CD4-positive, alpha-beta memory T cell (primary cell): ENCODE measurements at places on chromosomes 1 and 21.

DNA sequence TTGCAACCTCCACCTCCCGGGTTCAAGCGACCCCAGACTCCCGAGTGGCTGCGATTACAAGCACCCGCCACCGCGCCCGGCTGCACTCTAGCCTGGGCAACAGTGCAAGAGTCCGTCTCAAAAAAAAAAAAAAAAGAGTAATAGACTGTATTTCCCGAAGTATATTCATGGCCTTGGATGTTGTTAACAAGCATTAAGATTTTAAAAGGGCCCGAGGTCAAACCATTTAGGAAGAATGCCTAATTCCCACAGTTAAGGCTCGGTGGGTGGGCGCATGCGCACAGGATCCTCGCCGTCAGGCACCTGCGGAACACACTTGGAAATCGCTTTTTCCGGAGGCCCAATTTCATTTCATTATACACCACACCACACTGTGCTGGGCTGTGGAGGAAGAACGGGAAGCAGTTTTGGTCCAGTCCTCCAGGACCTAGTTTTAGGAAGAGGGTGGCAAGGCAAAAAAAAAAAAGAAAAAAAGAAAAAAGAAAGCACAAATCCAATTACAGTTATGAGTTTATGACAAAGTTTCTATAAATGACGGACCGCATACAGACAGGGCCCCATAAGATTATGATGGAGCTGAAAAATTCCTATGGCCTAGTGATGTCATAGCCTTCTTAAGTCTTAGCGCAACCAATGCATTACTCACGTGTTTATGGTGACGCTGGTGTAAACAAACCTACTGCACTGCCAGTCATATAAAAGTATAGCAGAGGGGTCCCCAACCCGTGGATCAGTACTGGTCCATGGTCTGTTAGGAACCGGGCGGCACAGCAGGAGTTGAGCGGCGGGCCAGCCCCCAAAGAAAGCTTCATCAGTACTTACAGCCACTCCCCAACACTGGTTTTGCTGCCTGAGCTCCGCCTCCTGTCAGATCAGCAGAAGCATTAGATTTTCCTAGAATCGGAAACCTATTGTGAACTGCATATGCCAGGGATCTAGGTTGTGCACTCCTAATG is 38.2 kb downstream of the H3-3A start:
- DNase-seq: peak; percentile 35

GRCh38 chr1:89732643-89733222 is 88.1 kb upstream of the LRRC8D start:
- DNase-seq: no peak

DNA sequence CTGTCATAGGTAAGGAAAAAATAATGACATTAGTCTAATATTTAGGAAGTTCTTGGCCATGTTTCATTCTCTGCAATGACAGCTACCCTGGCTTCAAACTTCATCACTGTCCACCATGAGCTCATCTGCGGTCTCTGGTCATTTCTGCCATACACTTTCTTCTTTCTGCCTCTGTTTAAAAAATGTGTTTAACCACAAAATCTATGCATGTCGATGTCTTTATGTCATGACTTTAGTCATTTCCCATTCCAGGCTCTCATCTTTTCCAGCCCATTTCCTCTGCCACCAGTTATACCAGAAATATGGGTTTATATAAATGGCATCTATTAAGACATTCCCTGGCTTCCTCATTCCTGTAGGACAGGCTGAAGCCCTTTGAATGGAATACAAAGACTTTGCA is 68.5 kb upstream of the DUSP10 start:
- no peak for DNase-seq

DNA sequence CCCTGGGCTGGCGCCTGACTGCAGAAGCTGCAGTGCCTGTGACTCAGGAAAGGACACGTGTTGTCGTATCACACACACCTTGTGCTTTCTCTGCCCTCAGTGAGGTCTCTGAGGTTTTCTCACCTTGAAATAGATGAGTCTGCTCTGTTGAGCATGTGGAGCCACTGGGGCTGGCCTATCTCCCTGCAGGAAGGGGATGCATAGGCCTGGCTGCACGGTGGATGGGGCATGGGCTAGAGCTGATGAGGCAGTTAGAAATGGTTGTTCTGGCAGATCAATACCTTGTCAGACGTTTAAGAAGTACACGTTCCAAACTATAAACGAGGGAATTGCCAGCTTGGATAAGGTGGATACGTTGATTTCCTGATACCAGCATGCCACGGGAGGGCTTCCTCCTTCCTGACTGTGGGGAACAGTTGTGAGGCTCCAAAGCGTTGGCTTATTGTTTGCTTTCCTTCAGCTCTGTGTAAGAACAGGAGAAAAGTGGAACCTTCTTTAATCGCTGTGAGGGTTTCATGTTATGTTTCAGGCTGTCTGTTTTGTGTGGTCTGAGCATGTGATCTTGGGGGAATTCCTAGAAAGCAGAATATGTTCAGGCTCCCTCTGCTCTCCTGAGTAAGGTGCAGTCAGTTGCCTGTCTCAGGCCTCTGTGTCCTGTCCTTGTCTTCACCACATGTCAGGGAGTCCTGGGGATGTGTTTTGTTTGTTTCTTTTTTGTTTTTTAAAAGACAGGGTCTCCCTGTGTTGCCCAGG is 44.8 kb downstream of the PCNT start:
- DNase-seq: peak; percentile 53

GRCh38 chr1:33383489-33383888 is 47.4 kb downstream of the PHC2 start:
- no peak for DNase-seq

DNA sequence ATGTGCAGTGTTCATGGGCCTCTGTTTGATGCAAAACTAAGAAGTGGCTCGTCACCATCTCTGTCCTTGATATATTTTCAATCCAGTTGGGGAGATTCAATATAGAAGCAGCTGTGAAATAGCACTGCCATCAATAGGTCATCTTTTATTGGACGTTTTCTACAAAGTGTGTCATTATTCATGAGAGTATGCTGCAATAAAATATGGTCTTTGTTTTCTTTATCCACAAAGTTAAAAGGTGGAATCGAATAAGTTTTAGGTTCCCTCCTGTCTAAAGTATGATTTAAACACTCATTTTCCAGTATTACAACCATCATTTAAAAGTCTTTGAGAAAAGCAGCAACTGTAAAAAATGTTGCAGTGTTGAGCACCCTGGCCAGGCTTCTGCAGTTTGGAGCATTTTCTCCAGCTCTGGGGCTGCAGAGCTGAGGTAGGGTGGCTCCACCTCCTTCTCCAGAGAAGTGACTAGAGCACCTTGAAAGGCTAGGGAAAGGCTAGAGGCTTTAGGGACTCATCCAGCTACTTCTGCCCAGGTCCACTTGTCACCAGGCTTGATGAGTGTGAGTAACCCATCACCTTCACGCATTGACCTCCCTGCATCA is 56.5 kb upstream of the DNAH14 start:
- DNase-seq: no peak

DNA sequence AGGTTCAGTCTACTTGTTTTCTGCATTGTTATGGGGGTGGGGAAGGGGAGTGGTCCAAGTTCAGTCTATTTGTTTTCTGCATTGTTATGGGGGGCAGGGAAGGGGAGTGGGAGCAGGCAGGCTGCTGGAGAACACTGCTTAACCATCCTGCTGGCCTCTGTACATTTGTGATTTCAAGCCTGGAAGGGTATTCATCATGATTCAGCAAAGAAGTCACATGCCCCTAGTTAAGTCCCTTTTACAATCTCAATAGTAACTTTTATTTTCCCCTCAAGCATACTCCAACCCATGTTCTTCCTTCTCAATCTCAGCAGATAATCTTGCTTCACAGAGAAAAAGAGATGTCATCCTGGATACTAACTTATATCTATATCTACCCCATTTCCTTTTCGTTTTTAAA is 7.9 kb downstream of the LYST start:
- DNase-seq: no peak

DNA sequence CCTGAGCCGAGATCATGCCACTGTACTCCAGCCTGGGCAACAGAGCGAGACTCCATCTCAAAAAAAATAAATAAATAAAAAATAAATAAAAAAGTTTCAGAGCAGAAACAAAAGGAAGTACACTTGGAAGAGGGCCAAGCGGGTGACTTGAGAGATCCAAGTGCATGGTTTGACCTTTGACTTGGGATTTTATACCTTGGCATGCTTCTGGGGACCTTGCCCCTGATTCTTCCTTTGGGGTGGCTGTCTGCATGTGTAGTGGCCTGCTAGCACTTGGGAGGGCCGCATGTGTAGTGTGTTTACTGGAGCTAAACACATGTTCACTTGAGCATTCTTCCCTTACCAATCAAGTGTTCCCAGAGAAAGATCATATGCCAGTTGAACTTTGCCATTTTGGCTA is 114.0 kb downstream of the DTL start:
- DNase-seq: no peak

DNA sequence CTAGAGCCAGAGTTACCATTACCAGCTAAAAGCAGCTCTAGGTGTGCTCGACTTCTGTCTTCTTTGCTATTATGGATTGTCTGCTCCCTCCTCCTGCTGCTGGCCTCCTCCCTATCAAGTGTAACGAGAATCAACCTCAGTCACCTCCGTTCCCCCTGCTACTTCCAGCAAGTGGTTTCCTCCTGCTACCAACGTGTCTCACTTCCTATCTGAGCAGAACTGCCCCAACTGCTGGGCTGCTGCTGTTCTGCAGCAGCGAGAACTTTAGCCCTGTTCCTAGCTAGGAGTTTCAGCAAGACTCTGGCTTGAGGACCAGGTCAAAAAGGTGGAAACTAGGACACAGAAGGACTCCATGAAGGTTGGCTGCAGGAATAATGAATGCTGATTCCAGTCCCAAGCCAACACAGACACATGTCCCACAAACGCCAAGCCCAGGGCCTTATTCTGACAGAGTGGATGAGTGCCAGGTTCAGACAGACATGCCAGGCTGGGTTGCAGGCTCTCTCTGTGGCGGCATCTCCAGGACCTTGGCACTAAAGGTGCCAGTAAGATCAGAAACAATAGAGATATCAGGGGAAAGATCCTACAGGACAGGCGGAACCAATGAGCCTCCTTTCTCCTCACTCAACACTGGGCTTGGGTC is 46.9 kb downstream of the CD34 start:
- peak; percentile 75 for DNase-seq

- no peak for DNase-seq
Observed at GRCh38 chr1:34879230-34879629, 19.7 kb upstream of the SMIM12 start.

- no peak for DNase-seq
Observed at GRCh38 chr1:17277511-17278159, 28.7 kb downstream of the PADI3 start.

- DNase-seq: no peak
Observed at GRCh38 chr21:35345954-35346353, 296.9 kb upstream of the RUNX1 start.

- DNase-seq: peak; percentile 76
Observed at GRCh38 chr1:205255941-205256780, 28.4 kb downstream of the TMCC2 start.

GRCh38 chr1:220338759-220339158 is 66.5 kb upstream of the RAB3GAP2 start:
- DNase-seq: no peak

GRCh38 chr1:1247341-1247913 is 905 bp upstream of the C1QTNF12 start:
- DNase-seq: no peak

DNA sequence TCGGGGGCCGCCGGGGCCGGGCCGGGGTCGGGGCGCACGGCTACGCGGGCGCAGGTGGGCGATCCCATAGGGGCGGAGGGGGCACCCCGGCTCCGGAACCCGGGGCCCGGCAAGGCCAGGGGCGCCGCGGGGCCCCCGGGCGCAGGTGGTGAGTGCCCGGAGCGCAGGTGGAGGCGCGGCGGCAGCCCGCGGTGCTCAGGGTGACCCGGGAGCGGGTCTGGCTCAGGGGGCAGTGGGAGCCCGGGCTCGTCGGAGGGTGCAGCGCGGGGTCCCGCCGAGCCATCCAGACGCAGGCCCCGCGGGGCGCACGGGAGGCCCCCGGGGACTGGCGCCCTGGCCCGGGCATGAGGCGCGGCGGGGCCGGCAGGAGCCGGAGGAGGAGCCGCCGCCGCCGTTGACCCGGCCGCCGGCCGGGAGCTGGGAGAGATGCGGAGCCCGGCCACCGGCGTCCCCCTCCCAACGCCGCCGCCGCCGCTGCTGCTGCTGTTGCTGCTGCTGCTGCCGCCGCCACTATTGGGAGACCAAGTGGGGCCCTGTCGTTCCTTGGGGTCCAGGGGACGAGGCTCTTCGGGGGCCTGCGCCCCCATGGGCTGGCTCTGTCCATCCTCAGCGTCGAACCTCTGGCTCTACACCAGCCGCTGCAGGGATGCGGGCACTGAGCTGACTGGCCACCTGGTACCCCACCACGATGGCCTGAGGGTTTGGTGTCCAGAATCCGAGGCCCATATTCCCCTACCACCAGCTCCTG is 489 bp downstream of the CELSR2 start:
- no peak for DNase-seq

DNA sequence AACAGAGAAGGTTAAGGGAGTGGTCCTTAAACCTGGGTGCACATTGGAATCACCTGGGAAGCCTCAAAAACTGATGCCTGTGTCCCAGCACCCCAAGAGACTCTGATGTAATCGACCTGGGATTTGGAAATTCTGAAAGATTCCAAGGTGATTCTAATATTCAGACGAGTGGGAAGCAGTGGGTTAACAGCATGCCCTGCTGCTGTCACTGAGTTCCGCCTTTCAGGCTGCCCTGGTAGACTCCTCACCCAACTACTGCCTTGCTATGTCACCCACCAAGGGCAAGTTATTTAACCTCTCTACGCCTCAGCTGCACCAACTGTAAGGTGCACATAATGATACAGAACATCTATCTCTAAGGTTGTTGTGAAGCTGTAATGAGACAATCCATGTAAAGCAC is 59.2 kb downstream of the CD34 start:
- DNase-seq: no peak

GRCh38 chr21:44084496-44085241 is 22.5 kb upstream of the PWP2 start:
- no peak for DNase-seq

GRCh38 chr1:98677288-98677687 is 15.8 kb downstream of the SNX7 start:
- no peak for DNase-seq

GRCh38 chr1:211910913-211911485 is 80.4 kb upstream of the LPGAT1 start:
- DNase-seq: no peak
